Chondrocyte (in vitro differentiated cells): ENCODE measurements at places on chromosomes 3 and 15. TPM values are rescaled to one million over a fixed set of nuclear protein-coding genes. Genes with fewer than 3 reads are reported as not detected.

Gene CDHR4
- total RNA-seq, result not detected in 3 replicates

Gene SLC28A2
- not detected in 3 replicates for total RNA-seq

Gene FAM3D
- total RNA-seq, result not detected in 3 replicates

Gene PLA2G4E
- not detected in 3 replicates for total RNA-seq

Gene FBXL22
- 2.8 to 3.9 TPM (median 2.9 TPM) in 3 replicates for total RNA-seq
